ENCODE measurements at places on chromosomes 11 and 22. TPM values are rescaled to one million over a fixed set of nuclear protein-coding genes. Genes with fewer than 3 reads are reported as not detected.

DNA sequence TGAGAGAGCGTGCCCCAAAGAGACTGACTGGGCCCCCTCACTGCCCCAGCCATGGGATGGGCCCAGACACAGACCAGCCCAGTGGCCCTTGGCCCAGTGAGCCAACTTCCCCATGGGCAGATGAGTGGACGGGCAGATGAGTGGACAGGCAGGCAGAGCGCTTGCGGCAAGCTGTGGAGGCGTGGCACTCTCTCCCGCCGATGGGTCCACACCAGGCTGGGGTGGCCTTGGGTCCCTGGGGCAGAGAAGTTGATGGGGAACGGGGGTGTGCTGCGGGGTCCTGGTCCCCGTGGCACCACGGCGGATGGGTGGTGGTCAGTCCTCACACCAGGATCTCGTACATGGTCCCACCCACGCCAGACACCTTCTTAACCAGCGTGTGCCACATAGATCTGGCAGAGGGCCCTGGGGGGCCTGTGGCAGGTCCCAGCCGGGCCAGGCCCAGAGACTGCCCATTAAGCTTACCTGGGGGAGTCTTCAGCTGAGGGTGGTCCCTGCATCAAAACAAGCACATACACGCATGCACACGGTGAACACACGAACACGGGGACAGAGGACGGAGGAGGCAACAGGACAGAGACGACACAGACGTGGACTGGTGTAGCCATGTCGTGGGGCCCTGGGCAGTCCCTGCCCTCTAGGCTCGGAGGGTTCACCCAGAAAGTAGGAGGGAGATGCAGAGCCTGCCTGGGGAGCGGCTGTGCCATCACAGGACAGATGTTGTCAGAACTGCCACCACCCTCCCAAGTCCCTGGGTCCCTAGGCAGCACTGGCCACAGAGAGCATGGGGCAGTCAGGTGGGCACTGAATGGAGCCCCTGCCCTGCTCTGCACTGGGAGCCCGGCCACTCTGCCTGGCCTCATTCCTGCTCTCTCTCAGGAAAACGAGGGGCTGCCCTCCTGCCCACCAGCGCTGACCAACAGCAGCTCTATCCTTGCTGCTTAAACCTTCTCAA lies 182.2 kb downstream of the IGLL1 start:
- DNase-seq = peak; percentile 86

GRCh38 chr11:128628325-128628673 lies 40.9 kb upstream of the ETS1 start:
- no peak for DNase-seq

Gene HIRA
- total RNA-seq = 30.3 TPM

DNA sequence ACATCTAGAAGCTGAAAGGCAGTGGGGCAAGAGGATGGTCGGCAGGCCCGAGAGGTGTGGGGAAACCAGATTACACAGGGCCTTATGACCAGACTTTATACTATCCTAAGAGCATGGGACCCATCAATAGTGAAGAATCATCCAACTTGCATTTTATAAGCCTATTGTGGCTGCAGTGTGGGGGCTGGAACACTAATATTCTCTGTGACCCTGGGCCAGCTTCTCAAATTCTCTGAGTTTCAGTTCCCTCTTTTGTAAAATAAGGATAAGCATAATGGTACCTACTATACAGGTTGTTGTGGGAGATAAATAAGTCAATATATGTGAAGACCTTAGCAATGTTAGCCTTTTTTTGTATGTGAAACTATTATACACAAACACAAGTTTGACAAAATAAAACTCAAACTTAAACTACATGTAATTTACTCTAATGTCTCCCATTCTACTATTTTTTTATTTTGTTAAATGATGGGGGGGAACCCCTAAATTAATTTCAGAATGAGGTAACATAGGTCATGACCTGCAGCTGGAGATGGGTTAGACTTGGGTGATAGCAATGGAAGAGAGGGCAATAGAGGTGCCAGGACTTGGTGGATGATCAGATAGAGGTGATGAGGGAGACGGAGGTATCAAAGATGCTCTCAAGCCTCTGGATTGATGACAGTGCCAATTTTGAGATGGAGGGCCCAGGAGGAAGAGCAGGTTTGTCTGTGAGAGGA lies 30.1 kb downstream of the SMCO4 start:
- DNase-seq = no peak

Gene AGBL2
- total RNA-seq = 0.40 TPM

Data from chondrocyte (in vitro differentiated cells).